ENCODE measurements at places on chromosomes 16 and 17.

DNA sequence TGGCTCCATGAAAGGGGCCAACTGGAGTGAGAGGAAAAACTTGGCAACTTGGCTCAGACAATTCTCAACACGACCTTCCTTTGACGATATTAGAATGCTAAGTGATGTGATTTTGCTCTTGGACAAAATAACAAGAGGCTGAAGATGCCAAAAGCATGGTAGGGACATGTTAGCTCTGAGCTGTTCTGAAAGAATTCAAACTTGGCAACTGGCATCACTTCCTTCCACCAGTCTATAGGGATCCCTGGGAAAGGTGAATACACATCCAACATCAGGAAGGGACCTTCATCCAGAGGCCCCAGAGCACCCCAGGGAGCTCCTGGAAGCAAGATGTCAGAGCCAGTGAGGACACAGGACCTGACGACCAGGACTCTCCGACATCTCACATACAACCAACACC, 4.3 kb downstream of the KRT37 start:
- DNase-seq = no peak

DNA sequence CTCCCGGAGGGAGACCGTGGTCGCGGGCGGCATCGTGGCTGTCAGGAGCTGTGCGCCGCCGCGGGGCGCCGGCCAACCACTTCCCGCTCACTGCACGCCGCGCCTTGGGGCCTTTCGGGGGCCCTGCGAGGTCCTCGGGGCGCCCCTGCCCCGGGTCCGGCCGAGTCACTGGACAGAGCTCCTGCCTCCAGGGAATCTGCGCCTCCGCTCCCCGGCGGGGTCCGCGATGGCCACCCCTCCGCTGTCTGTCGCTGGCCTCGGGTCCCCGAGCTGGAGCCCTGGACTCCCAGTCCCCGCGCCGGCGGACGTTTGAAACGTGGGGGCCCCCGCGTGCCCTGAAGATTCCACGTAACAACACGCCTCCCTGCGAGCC, at the start of gene QRICH2:
Gene QRICH2 (minus strand): TSS at position 311 of the 373 bp plus-strand sequence. CDS start 278 bp downstream, at position 33.
- DNase-seq = no peak

DNA sequence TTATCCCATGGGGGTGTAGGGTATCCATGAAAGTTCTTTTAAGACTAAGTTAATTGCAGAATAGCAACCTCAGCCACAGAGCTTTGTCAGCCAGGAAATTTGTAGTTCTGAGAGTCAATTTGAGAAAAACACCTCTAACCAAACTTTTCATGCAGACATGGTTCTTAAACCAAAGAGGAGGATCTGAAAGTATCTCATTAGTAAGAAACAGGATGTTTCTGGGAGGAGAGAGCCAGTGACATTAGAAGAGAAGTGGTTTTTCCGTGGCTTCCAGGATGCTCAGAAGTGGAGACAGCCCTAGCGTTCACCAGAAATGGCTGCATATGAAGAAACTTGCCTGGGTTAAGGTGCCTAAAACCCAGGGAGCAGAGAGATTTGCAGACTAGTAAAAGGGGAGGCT, 7.9 kb downstream of the GNAO1 start:
- DNase-seq = no peak

GRCh38 chr17:21282231-21282630, 2.3 kb upstream of the MAP2K3 start:
- DNase-seq = no peak

GRCh38 chr17:63450551-63450950, 4.4 kb upstream of the CYB561 start:
- DNase-seq = no peak

DNA sequence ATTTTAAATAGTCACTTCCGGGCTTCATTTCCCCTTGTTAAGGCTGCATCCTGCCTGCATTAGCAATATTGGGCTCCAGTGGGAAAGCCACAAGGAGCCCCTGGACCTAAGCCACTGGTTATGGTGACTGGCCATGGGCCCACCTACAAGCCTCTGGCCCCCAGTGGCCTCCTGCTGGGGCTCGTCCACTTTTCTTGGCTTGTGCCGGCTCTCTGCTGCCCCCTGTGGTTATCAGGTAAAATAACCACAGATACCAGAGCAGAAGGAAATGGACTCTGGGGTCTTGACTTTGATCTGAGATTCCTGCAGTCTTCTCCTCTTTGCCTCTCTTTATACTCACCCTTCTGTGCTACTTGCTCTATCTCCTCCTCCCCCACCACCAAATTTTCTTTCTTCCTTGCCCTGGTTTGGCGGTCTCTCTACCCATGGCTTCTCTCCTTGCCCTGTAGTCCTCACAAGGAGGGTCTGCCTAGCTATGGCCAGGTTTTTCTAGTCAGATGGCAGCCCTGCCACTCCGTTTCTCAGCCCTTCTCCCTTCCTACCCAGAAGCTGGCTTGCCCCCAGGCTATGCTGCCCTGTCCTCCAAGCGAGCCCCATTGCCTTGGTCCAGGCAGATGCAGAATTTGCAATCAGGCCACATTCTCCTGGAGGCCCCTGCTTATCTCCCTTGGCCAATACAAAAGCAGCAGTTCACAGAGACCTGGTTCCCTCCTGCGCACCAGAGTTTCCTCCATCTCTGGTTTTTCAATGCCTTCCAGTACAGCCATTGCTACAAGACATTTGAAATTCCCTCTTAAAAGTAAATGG, 82.9 kb upstream of the RCVRN start:
- no peak for DNase-seq

- no peak for DNase-seq
Measured at GRCh38 chr17:38604479-38605403, 1.0 kb downstream of the SRCIN1 start.

DNA sequence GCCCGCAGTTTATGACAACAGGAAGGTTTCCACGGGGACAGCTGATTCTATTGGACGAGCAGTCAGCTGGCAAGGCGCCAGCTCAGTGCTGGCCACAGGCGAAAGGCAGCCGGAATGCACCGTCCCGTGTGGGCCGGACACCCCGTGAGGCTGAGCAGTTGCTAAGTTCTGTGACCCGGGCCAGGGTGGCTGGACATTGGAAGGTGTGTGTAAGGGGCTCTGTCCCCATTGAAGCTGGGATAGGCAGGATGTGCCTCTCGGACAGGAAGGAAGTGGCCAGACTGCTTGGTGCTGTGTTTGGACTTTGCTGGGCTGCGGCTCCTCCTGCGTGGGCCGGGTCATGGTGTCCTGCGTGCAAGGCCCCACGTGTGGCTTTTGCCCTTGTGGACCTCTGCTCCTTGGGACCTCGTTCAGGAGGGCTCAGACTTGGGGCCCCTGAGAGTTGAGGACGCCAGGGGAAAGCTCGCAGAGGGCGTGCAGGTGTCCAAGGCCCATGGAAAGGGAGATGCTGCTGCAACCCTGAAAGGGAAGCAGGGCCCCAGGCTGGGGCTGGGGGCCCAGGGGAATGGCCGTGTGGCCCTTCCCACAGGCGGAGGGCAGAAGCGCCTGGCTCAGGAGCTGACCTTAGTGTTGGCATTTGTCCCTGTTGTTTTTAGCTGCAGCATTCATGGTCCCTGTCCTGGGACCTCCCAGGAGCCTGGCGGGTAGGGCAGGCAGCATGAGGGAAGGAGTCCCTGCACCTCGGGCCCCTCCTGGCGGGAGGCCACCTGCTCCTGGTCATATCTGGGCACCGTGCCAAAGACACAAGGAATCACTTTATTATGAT, 10.0 kb downstream of the BAIAP2 start:
- DNase-seq = no peak

GRCh38 chr17:83145831-83146230, 66.4 kb downstream of the METRNL start:
- no peak for DNase-seq
